HepG2 (cell line): ENCODE measurements at places on chromosomes 6 and 20.

DNA sequence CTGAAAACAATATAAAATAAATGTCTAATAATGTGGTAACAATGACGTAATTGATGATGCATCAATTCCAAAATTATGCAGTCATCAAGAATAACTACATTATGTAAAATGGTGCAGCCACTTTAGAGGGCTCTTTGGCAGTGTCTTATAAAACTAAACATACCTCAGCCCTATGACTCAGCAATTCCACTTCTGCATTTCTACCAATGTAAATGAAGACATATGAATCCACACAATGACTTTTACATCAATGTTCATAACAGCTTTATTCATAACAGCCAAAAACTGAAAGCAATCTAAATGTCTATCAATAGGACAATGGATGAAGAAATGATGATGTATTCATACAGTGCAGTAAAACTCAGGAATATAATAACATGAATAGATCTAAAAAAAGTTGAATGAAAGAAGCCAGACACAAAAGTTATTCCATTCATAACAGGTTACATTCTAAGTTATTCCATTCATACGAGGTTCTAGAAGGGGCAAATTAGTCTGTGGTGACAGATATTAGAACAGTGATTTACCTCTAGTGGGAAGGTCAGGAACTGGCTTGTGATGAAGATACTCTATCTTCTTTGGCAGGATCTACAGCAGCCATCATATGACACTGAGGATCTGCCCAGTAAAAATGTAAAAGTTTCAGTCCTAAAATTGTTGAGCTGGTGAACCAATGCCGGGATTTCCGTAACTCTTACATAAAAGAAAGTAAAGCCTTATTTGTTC, 396.1 kb downstream of the PLCB1 start:
- H3K27me3 ChIP-seq = no peaks in the 10 kb centered on the region
- no peak overlapping the region for H3K4me3 ChIP-seq
- DNase-seq = no peak
- H3K36me3 ChIP-seq = no peaks in the 10 kb centered on the region
- no peaks in the 10 kb centered on the region for H3K4me1 ChIP-seq

DNA sequence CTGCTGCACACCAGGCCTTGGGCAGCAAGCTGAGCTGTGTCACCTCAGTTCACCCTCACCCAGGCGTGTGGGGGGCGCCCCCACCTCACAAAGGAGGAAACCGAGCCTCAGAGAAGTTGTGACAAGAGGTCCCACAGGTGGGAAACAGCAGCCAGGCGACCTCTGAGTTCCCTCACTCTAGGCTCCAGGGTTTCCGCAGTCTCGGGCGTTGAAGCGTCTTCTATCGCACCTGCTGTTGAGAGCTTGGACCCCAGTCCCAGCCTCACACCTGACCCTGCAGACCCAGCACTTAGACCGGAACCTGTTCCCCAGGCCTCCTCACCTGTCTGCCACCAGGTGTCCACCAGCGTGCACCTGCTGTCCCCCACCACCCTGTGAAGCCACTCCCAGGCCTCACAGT, 22.3 kb upstream of the APMAP start:
- DNase-seq = no peak
- peaks cover 33% of the 10 kb centered on the region for H3K4me1 ChIP-seq
- no peaks in the 10 kb centered on the region for H3K27me3 ChIP-seq
- H3K4me3 ChIP-seq = no peak overlapping the region

GRCh38 chr20:51488331-51488730, 54.2 kb downstream of the NFATC2 start:
- no peak overlapping the region for H3K27ac ChIP-seq
- no peak for DNase-seq
- H3K4me1 ChIP-seq = no peaks in the 10 kb centered on the region
- H3K4me3 ChIP-seq = no peak overlapping the region
- no peaks in the 10 kb centered on the region for H3K27me3 ChIP-seq

DNA sequence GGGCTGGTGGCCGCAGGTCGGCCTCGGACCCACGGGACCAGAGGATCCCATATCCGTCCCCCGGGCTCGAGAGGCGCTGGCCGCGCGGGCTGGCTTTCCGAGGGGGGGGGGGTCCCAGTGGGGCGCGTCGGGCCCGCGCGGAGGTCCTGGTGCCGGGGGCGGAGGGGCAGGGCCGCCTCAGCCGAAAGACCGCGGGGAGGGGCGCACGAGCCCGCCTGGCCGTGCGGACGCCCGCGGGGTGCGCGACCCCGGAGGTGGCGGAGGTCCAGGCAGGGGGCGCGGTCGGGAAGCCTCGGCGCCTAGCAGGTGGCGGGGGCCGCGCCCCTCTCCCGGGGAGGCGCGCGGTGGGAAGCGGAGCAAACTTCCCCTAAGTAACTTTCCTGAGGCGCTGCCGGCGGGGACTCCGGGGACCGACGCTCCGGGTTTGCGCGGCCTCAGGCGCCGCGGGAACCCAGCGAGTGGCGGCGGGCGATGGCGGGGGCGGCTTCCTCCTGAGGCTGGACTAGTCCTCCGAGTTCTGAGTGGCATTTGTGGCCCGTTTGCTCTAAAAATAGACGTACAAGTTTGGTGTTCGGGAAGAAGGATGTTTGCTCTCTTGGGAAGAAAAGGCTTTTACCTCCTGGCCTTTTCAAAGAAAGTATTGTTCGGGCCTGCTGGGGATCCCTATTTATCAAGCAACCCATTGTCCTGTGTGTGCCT, 26.5 kb upstream of the BTBD3 start:
- H3K4me1 ChIP-seq = peaks cover 45% of the 10 kb centered on the region
- peak overlapping the region; percentile 93 for H3K4me3 ChIP-seq
- peak overlapping the region; percentile 81 for H3K27ac ChIP-seq
- H3K36me3 ChIP-seq = no peaks in the 10 kb centered on the region

- DNase-seq = no peak
- H3K27ac ChIP-seq = no peak overlapping the region
- no peak overlapping the region for H3K4me3 ChIP-seq
- H3K27me3 ChIP-seq = no peaks in the 10 kb centered on the region
- H3K4me1 ChIP-seq = no peaks in the 10 kb centered on the region
Observed at GRCh38 chr6:84926189-84927155, 162.1 kb upstream of the TBX18 start.

DNA sequence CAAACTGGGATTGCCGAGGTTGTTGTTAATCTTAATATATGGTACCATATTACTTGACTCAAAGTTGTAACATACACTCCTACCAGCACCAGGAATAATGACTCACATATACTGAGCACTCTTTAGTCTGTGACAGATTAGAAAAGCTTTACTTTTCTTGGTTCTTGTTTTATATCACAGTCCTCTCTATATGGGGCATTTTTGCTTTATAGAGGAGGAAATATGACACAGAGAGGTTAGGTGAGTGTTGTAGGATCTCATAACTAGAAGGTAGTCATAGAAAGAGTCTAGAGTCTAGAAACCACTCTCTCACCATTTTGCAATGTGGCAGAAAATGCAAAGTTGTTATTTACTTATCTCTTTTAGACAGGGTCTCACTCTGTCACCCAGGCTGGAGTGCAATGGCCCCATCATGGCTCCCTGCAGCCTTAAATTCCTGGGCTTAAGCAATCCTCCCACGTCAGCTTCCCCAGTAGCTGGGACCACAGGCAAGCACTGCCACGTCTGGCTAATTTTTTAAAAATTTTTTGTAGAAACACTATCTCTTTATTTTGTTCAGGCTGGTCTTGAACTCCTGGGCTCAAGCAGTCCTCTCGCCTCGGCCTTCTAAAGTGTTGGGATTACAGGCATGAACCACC, 13.4 kb downstream of the TRIM38 start:
- no peak overlapping the region for H3K27ac ChIP-seq
- no peak for DNase-seq
- no peaks in the 10 kb centered on the region for H3K27me3 ChIP-seq
- H3K36me3 ChIP-seq = peaks cover 4% of the 10 kb centered on the region

GRCh38 chr6:3506751-3507383, 50.0 kb upstream of the SLC22A23 start:
- no peak for DNase-seq
- no peak overlapping the region for H3K4me3 ChIP-seq
- H3K27me3 ChIP-seq = no peaks in the 10 kb centered on the region
- peaks cover 81% of the 10 kb centered on the region for H3K4me1 ChIP-seq
- no peak overlapping the region for H3K27ac ChIP-seq

- DNase-seq = peak; percentile 99
- H3K27ac ChIP-seq = peak overlapping the region; percentile 95
- peak overlapping the region; percentile 42 for H3K4me3 ChIP-seq
- H3K27me3 ChIP-seq = no peaks in the 10 kb centered on the region
- H3K4me1 ChIP-seq = peaks cover 93% of the 10 kb centered on the region
- H3K36me3 ChIP-seq = no peaks in the 10 kb centered on the region
Observed at GRCh38 chr20:50389438-50389807, 120.8 kb upstream of the PTPN1 start.

GRCh38 chr20:53827292-53828087, 233.9 kb upstream of the ZNF217 start:
- DNase-seq = no peak
- H3K27me3 ChIP-seq = no peaks in the 10 kb centered on the region
- H3K4me1 ChIP-seq = peaks cover 68% of the 10 kb centered on the region
- no peaks in the 10 kb centered on the region for H3K36me3 ChIP-seq
